ENCODE measurements at places on chromosomes 3 and 15.

GRCh38 chr15:41487802-41488201 is 5.9 kb upstream of the ITPKA start:
- no peak for DNase-seq

GRCh38 chr15:94844538-94845389 is 613.4 kb downstream of the MCTP2 start:
- no peak for DNase-seq

DNA sequence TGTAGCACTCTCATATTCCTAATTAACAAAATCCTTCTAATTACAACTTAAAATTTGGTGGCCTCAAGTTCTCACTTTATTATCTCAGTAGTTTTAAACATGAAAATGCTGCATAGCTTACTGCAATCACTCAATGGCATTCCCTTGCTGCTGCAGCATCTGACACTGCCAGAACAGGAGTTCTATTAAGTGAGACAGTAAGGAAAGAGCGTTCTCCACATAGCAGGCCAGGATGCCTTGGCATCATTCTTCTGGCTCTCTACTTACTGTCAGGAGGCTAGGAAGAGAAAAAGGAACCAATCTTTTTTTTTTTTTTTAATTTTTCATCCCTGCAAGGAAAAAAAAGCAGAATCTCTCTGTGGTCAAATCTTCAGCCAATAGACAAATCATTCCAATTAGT is 3.2 kb downstream of the CNBP start:
- DNase-seq = no peak

DNA sequence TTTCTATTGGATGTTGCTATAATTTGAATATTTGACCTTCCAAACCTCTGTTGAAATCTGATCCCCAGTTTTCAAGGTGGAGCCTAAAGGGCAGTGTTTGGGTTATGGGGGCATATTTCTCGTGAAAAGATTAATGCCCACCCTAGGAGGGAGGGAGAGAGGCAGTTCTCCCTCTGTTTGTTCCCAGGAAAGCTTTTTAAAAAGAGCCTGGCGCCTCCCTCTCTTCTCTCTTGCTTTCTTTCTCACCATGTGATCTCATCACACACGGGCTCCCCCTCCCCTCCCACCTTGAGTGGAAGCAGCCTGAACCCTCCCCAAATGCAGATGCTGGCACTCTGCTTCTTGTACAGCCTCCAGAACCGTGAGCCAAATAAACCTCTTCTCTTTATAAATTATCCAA is 12.4 kb upstream of the GABRA5 start:
- no peak for DNase-seq

- DNase-seq = no peak
Observed at GRCh38 chr15:25775317-25775912, 87.7 kb downstream of the ATP10A start.

DNA sequence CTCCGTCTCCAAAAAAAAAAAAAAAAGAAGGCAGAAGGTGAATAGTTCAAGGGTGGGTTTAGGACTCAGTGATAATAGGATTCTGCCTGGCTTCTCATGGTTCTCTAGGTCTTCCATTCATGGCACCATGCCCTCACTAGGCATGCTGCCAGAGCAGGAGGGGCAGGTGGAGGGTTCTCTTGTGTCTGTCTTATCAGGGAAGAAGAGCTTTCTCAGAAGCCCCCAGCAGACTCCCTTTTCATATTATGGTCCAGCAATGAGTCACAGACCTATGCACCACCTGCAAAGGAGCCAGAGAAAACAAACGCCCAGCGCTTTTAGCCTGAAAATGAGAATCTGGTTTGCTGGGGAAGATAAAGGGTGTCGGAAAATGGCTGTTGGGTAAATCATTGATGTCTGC is 3.0 kb downstream of the CCR2 start:
- no peak for DNase-seq
